ENCODE measurements at places on chromosomes 5 and 9.
A peak's percentile ranks its signal among the peaks of the same experiment; 100 is the strongest.

DNA sequence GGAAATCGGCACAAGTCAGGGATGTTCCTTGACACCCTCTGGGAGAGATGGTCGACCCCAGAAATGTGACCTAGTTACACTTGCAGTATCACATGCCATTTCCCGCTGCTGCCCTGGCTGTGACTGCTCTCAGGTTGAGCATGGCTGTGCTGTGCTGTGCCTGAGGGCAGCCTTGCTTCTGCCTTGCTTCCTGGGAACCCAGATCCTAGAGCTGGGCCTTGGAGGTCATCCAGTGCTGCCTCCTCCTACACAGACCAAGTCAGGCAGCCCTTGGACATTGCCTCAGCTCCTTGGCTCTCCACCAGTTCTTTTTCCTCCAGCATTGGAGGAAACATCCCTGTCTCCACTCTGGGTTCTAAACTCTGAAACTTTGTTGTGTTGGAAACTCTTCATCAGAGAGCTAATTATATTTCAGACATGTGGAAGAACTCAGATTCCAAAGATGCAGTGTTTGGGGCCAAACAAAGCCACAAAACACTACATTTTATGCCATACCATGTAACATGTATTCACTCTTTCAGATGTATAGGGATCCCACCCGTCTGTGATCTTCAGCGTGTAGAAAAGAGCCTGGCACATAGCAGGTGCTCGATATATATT, 6.1 kb downstream of the MAMDC2 start:
- no peak for DNase-seq

- no peak for DNase-seq
These were observed 519 bp downstream of the ZER1 start for GRCh38 chr9:128771094-128771721.

DNA sequence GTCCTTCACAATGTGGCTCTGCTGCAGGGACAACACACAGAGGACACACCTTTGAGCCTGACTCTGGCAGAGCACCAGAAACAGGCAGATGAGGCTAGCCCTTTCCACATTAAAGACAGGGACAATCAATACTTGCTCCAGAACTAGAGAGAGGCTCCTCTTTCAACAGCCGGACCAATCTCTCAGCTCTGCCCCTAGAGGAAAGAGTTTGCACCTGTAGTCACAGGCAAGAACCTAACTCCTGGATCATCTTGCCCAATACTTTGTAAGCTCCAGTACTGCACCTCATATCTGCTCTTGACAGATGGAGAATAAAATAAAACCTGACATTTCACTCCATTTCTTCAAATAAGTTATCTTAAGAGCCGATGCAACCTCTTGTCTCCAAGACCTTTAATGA, 52.1 kb downstream of the EPB41L4A start:
- no peak for DNase-seq

DNA sequence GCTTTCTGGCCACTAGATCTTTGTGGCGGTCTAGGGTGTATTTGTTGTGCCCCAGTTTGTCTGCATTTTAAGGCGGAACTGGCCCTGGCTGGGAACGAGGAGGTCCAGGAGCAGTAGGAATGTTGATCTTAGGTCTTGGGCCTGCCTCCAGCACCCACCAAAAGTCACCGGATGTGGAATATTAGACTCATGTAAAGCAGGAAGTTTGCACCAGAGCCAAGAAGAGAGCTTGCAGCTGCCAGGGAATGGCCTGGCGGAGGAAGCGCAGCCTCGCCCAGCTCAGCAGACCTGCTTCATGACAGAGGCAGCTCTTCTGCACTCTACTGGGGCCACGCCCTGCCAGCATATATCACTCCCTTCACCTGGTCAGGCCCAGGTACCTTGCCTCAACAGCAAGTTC, 3.3 kb downstream of the GPX3 start:
- no peak for DNase-seq

- DNase-seq, result no peak
These were observed 400.2 kb downstream of the EFNA5 start for GRCh38 chr5:107270561-107270960.

DNA sequence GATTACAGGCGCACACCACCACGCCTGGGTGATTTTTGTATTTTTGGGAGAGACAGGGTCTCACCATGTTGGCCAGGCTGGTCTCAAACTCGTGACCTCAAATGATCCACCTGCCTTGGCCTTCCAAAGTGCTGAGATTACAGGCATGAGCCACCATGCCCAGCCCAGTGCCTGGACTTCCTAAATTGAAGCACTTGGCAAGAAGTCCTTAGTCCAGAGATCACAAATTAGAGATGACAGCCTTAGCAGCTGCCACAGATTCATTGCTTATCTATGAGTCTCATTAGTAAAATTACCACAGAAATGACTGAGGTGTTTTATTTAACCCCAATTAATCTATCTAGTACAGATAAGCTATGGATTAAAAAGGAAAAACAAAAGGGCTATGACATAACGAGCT, 19.2 kb downstream of the EFCAB9 start:
- DNase-seq, result no peak

DNA sequence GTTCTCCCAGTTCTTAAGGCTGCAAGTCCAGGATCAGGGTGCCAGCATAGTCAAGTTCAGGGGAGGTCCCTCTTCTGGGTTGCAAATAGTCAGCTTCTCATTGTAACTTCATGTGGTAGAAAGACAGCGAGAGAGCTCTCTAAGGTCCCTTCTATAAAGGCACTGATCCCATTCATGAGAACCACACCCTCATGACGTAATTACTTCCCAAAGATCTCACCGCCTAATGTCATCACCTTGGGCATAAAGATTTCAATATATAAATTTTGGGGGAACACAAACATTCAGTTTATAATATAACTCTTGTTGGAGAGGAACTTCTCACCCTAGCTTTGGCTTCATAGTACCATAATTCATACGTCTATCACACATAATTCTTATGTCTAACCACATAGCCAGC, 203.9 kb upstream of the VLDLR start:
- DNase-seq, result no peak

DNA sequence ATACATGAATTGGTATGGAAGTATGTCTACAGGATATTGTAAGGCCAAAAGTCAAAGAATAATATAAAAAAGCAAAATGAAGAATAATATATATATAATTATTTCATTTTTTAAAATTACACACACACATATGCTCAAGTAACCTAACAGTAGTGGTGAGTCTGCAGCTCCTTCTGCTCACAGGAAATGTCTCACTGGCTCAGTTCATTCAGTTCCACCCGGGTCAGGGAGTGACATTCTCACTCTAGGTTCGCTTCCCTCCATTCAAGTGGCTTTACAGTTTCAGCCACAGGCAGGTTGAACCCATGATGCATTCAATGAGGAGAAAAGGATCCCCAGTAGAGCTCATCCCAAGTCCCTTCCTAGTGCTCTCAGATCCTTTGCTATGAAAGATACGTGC, 90.8 kb downstream of the SUSD1 start:
- DNase-seq, result no peak

DNA sequence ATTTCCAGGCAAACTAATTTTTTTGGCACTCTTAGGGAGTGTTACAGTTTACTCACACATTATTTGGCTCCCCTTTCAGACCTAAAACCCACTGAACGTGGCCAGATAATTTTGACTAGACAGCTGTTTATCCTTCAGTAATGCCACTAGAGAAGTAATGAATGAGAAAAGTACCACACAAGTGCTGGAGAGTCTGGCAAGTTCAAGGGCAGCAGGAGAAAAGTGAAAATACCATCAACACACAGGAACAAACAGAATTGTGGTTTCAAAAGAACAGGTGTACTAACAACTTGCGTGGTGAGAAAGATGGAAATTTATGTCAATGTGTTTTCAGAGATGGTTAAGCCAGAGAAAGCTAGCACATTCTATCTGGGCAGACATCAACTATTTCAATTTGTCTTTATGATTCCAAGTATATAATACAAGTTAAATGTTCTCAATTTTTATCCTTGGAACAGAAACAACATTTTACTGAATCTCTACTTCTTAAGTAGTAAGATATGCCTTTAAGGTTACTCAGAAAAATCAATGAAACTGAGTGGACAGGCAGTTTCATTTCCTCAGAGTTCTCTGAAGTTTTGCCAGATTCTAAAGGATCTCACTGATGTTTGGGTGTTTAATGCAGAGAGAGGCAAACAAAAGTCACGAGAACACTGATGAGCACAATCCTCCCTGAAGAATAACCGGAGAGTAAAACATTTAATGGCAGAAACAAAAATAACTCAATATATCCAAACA, 91.0 kb downstream of the ARSB start:
- DNase-seq, result no peak

GRCh38 chr5:36443941-36444340, 142.2 kb upstream of the RANBP3L start:
- DNase-seq, result no peak

- DNase-seq, result peak; percentile 13
These were observed 20.8 kb downstream of the DCANP1 start for GRCh38 chr5:135426102-135427082.

DNA sequence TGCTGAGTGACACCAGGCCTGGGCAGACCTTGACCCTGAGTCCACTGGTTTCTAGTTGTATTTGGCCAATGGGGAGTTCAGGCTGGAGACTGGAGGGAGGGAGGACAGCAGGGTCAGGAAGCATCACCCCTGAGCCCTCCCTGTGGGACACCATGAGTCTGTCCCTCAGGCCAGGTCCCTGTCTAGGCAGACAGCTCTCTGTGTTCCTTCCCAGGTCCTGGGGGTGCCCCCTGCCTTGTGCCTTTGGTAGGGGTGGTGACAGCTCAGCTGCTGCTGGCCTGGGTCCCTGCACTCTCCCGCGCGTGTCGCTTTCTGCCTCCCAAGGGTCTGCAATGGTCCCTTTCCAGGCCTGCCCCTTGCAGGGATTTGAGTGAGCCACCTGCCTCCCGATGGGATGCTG, 125.5 kb downstream of the OLFM1 start:
- DNase-seq, result no peak

DNA sequence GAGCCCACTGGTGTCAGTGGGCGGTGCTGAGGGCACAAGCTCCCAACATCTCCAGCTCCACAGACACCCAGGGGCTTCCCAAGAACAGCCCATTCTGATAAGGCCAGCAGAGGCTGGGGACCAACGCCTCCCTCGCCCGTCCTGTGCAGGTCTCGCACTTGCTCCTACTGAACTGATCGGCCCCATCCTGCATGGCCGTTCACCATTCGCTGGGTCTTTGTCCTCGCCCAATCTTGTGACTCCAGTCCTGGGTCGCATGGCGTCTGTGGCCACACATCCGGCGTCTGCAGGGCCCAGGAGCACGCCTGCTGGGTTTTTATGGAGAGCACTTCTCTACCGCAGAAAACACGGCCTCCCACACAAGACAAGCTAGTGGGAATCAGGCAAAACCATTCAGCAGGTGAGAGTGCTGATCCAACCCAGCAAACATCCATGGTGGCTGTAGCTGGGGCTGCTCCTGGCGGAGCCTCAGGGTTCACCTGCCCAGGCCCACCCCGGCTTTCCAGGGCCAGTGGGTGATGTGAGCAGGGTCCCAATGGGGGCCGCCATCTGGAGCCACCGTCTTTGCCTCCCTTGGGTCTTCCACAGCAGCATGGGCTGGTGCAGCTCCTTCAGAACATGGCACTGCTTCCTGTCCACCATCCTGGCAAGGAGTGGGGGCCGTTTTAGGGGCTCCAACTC, 7.4 kb downstream of the LRRC14B start:
- no peak for DNase-seq

DNA sequence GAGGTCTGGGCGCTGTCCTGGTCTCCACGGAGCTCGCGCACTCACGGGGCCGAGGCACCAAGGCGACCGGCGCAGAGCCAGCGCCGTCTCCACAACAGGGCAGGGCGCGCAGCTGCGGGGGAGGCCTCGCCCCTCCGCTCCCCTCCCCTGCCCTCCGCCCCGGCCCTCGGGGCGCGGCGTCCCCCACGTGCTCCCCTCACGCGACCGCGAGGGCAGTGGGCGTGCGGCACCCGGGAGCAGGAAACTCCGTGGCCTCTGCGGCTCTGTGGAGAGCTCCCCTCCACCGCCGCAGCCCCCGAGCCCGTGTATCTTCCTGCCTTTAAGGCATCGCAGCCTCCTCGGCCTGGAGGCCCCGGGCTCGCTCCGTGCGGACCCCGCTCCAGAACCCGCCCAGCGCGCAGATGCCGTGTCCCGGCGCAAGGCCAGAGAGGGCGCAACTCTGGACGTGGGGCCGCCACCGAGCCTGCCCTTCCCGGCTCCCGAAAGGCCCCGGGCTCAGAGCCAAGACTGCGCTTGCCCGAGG, 708 bp upstream of the TUBB4B start:
- DNase-seq, result peak; percentile 63

DNA sequence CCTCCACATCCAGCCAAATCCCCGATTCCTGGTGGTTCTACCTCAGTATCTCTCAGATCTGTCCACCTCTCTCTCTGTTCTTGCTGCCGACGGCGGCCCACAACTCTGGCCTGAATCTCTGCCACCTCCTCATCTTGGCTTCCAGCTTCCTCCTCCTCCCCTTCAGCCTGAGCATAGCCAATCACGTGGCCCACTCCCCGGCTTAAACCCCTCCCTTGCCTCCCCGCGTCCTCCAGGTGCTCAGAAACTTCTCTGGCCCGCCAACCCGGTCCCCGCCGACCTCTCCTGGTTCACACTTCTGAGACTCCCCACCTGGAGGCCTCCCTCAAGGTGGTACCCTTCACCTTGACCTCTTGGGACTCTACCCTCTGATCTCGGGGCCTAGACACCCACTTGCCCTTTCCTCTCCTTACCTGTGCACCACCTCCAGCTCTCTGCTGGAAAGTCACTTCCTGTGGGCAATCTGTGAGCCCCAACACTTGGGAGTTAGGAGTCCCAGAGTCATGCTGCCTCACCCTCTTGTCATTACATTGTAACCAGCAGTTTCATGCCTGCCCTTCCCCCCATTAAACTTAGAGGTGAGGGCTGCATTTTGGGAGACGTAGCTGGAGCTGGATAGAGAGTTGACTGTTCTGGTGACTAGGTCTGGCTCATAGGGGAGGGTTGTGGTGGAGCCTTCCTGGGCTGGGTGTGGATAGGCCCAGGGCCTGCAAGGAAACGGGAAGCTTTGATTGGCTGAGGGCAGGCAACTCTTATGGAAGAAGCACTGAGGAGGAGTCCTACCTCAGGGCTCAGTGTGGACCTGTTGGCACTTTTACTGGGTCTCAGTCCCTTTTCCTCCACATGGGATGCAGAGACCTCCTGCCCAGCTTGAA, 4.5 kb upstream of the SET start:
- peak; percentile 61 for DNase-seq

DNA sequence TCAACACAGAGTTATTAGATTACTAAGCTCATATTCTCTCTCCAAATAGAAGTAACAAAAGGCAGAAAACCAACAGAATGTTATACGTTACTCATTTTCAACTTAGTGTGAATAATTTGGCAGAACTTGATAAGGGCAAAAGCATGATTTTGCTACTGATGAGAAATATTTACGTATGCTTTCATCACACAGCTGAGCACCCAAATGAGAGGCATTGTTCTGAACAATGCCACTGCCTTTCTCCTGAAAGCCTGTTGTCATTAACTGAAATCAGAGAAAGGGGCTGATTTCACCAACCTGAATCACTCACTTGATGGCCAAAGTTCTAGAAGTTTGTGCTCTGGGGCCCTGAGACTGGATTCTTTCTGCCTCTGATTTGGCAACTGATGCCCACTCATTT, 367.5 kb upstream of the PTGER4 start:
- no peak for DNase-seq

GRCh38 chr5:90613918-90614504, 55.4 kb downstream of the ADGRV1 start:
- no peak for DNase-seq
